ENCODE measurements at places on chromosomes 6 and 20. TPM values are rescaled to one million over a fixed set of nuclear protein-coding genes. Genes with fewer than 3 reads are reported as not detected.
A peak's percentile ranks its signal among the peaks of the same experiment; 100 is the strongest.

The DIDO1 gene
- total RNA-seq = 68.5 TPM

The PRRC2A gene
- 247 TPM for total RNA-seq

The CFAP61 gene
- total RNA-seq = 8.1 TPM

The C20orf96 gene
- 16.1 TPM for total RNA-seq

The UBE2J1 gene
- 98.4 TPM for total RNA-seq

The PRICKLE4 gene
- 11.4 TPM for total RNA-seq

DNA sequence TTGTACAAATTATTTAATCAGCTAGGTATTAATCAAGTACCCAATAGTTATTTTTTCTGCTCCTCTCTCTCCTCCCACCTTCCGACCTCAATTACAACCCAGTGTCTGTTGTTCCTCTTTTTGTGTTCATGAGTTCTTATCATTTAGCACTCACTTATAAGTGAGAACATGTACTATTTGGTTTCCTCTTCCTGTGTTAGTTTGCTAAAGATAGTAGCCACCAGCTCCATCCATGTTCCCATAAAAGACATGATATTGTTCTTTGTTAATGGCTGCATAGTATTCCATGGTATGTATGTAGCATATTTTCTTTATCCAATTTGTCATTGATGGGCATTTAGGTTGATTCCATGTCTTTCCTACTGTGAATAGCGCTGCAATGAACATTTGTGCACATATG lies 652.8 kb upstream of the CITED2 start:
- no peak for DNase-seq

DNA sequence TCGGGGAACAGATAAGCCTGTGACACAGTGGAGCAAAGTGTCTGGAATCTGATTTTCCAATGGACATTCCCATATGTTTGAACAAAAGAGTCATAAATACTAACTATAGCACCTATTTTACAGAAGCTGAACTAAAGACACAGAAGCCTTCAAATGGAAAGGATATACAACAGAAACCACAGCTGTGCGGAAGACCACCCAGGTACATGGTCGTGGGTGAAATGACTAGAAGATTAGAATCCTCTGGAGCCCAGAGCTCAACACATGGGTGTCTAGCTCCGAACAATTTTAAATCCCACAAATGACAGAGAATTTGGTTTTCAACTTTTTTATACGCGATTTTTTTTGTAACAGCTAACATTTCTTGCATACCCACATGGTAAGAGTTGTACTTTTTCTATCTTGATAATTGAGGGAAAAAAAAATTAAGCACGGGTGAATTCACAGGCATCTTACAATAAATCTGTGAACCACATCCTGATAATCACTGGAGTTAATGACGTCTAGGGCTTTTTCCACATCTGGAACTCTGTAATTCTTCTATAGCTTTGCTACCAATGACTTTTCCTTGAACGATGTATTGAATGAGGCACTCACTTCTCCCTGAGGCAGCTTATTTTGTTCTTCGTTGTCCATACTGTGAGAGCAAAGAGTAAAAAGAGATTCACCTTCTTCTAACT lies 271.1 kb upstream of the AGPAT4 start:
- DNase-seq = no peak

DNA sequence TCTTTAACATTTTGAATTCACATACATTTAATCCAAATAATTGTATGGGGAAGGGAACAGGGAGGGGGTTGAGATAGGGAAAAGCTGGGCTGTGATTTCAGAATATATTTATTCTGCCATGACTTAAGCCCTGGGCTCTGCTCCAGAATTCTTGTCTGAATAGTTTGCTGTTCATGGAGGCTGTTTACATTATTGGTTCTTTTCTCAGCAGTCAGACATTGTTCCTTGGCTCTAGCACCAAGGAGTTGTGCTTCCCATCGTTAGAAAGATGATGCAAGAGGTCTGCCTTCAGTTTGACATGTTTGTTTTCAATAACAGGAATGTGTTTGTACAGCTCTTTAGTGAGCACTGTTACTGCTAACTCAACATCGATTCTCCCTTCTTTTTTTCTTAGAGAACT lies 198.8 kb upstream of the CDYL start:
- peak; percentile 53 for DNase-seq

Measured in prostate gland (tissue), 2 donors.